ENCODE measurements at places on chromosomes 1 and 21. TPM values are rescaled to one million over a fixed set of nuclear protein-coding genes. Genes with fewer than 3 reads are reported as not detected.
A peak's percentile ranks its signal among the peaks of the same experiment; 100 is the strongest.

The TMEM50B gene
- 49.1 TPM for polyA plus RNA-seq

The TNNI3K gene
- polyA plus RNA-seq, result 0.84 TPM

The COL16A1 gene
- 101 TPM for polyA plus RNA-seq

The KRTAP21-2 gene
- polyA plus RNA-seq, result not detected

The C1orf185 gene
- not detected for polyA plus RNA-seq

The NR1I3 gene
- 0.59 TPM for polyA plus RNA-seq

The FNDC10 gene
- 2.1 TPM for polyA plus RNA-seq

The SERPINC1 gene
- polyA plus RNA-seq, result not detected

- DNase-seq, result no peak
Observed at GRCh38 chr1:200262326-200262965, 147.4 kb downstream of the ZNF281 start.

- DNase-seq, result no peak
Observed at GRCh38 chr21:32742396-32742795, 14.6 kb upstream of the SYNJ1 start.

- DNase-seq, result no peak
Observed at GRCh38 chr1:3601743-3602142, 9.6 kb downstream of the MEGF6 start.

DNA sequence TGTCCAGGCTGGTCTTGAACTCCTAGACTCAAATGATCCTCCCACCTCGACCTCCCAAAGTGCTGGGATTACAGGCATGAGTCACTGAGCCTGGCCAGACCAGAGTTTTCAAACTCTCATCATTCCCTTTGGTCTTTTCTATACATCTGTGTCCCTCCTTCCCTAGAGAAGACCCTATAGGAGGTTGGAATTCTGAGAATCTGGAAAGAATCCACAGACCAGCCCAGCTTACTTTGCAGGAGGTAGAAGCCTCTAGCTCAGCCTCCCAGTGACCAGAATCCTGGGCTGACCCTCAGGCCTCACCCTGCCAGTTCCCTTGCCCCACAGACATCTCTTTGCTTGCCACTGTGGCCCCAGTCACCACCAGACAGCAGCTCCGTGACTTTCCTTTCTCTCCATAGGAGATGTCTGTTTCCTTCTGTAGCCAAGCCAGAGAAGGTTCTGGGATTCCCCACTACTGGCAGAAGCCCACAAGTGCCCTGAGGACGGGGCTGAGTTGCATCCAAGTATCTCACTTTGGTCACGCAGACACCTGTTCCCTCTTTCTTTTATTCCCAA is 34.7 kb upstream of the KHDRBS1 start:
- DNase-seq, result no peak

- DNase-seq, result peak; percentile 69
Observed at GRCh38 chr1:21896652-21897532, 40.2 kb downstream of the HSPG2 start.

- DNase-seq, result no peak
Observed at GRCh38 chr1:154521695-154522094, 19.5 kb upstream of the SHE start.

DNA sequence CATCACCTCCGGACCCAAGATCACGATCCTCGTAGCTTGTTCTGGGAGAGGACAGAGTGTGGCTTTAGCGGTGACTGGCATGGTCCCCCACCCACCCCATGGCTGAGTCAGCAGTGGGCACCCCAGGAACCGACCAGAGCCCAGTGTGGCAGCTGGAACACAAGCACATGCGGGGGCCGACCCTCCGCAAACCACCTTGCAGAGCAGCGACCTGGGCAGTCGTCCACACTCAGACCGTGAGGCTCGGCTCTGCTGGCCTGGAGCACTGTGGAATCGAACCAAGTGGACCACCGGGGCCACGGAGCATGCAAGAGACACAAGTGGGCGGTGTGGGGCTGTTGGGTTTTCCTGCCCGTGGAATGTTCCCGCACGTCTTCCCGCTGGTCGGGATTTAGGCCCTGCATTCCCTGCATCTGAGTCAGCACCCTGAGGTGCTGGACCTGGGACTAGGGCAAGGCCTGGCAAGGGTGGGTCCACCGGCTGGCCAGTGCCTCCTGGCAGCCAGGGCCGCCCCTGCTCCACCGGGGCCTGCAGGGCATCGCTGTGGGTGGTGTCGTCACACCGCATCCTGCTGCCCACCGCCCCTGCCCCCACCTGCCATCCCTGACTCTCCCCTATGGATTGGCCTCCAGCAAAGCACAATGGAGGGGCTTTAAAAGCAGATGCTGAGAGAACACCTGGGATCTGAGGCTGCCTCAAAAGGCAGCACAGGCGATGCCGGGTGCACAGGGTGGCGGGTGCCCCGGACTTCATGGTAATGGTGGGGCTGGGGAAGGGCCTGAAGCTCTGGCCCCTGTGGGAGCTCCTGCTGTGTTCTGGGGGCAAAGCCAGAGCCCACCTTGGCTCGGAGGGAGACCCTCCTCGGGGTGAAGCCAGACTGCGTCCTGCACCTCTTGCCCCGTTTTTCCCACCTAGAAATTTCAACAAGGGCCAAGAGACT is 18.5 kb downstream of the MORN1 start:
- no peak for DNase-seq

- DNase-seq, result no peak
Observed at GRCh38 chr1:153769221-153769620, 6.0 kb upstream of the SLC27A3 start.

DNA sequence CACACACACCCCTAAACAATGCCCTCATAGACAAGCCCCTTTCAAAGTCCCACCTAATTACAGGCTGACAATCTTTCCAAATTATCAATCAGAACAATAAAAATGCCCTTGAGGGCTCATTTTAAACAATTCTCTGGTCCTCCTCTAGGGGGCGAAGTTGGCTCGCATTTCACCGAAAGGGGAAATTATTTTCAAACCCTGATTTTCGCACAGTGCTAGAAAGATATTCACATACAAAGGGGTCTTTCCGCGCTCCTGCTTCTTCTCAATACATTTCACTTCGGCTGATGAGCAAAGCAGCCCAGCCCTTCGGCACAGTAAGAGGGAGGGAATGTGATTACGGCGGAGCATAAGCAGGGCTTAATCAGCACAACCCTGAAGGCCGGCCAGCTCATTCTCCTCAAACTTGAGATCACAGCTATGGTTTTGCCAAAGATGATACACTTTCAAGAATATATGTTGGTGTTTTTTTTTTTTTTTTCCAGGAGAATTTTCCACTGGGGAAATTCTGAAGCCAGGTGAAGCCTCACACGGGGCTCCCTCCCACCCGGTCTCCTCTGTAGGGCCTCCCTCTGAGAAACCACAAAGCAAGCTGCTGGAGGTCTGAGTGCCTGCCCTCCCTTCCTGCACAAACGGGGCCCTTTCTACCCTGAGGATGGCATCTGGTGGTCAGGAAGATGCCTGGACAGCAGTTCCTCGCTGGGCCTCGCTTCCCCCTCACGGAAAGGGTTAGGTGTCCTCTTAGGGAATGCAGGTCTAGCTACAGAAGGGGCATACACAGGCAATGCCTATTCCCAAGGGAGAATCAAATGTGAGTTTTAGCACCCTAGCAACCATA is 66.9 kb downstream of the GNG12 start:
- peak; percentile 71 for DNase-seq

- DNase-seq, result no peak
Observed at GRCh38 chr1:78415165-78415564, 75.6 kb upstream of the PTGFR start.

DNA sequence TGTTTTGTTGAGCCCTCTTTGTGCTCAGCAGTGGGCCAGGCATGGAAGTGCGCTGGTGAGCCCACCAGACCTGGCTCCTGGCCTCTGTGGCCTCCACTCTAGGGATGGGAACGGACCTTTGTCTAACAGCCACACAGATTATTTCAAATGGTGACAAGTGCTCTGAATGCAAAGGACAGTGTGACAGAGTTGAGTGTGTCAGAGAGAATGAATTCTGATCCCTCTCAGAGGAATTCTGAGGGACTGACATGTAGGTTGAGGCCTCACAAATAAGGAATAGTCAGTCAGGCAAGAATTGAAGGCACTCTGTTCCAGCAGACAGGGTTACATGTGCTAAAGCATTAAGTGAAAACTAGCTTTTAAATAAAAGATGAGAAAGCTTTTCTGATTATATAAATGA is 11.3 kb upstream of the MAB21L3 start:
- DNase-seq, result no peak

DNA sequence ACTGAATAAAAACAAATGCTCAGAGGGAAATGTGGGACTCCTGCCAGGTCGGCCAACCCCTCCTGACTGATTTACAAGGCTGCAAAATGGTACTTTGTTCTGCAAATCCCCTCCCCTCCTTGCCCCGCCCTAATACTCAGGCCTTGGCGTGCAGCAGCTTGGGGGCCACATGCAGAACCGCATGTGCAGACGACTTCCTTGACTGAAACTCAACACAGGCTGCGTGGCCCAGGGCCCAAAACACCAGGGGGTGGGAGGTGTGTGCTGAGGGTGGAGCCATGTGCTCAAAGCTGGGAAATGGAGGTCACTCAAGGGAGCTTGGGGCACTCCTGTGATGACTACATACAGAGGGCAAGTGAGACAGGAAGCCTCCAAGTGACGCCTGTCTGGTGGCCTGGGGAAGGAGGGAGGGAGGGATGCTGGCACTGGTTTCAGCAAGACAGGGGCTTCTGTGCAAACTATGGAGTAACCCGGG is 87.2 kb downstream of the MRPL37 start:
- peak; percentile 56 for DNase-seq

GRCh38 chr1:213658457-213658856 is 329.3 kb upstream of the PROX1 start:
- DNase-seq, result no peak

GRCh38 chr1:48739091-48739490 is 37.6 kb downstream of the BEND5 start:
- DNase-seq, result no peak

DNA sequence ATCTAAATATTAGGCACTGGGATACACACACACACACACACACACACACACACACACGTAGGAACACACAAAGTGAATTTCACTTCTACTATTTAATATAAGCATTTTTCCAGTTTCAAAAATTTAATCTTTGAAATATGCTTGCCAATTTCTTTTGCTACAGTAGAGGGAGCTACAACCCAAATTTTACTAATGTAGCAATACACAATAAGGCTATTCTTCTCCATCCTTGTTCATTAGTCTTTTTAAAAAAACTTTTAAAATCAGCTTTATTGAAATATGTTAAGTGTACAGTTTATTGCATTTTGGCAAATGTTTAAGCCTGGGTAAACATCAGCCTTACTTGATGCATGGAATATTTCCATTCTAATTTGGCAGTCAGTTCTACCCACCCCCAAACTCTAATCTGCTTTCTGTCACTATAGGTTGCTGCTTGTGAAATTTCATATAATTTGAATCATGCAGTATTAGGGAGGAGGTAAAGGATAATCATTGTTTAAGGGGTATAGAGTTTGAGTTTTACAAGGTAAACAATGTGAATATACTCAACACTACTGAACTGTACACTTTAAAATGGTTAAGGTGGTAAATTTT is 93.0 kb upstream of the TENT5C start:
- peak; percentile 32 for DNase-seq

DNA sequence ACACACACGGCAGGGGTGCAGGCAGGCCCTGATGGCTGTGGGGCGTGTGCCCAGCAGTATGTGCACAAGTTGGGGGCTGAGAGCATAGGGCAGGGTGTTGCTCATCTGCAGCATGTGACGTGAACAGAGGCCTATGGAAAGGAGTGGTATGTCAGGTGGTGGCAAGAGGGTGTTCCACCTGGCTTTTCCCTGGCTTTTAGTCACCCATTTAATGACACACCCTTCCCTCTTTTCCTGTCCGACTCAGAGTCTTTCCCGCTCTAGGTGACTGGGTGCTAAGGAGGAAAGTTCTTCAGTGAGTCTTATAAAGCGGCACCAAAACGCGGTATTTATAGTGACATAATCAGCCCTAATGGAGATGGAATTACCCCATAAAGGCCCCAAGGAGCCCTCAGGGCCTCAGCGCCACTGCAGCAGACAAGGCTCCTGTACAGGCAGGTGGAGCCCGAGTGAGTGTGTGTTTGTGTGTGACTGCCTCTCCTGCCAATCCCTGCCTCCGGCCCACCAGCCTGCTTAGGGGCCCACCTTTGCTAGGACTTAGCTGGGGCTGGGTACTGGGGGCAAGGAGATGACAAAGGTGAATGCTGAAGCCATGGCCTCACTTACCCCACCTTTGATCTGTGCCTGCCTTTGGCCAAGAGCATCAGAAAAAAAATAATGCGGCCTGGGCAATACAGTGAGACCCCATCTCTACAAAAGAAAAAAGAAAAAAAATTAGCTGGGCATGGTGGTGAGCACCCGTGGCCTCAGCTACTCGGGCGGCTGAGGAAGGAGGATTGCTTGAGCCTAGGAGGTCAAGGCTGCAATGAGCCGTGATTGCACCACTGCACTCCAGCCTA is 3.3 kb upstream of the EPHA2 start:
- DNase-seq, result no peak

DNA sequence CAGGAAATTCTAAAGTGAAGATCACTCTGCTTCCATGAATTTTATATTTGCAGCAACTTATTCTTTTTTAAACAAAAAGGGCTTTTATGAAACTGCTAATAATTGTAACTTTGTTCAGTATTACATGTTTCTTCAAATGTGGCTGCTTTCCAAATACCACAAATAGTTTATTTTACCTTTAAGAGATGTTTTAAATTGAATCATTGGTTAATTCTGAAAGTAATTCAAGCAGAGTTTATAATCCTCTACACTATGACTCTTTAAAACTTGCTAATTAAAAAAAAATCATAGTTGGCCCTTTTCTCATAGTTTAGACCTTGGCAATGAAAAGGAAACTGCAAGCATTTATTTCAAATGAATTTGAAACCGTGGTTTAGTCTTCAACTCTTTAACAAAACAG is 59.6 kb downstream of the SDCCAG8 start:
- DNase-seq, result no peak

GRCh38 chr1:20849100-20849499 is 62.0 kb upstream of the HP1BP3 start:
- DNase-seq, result no peak

DNA sequence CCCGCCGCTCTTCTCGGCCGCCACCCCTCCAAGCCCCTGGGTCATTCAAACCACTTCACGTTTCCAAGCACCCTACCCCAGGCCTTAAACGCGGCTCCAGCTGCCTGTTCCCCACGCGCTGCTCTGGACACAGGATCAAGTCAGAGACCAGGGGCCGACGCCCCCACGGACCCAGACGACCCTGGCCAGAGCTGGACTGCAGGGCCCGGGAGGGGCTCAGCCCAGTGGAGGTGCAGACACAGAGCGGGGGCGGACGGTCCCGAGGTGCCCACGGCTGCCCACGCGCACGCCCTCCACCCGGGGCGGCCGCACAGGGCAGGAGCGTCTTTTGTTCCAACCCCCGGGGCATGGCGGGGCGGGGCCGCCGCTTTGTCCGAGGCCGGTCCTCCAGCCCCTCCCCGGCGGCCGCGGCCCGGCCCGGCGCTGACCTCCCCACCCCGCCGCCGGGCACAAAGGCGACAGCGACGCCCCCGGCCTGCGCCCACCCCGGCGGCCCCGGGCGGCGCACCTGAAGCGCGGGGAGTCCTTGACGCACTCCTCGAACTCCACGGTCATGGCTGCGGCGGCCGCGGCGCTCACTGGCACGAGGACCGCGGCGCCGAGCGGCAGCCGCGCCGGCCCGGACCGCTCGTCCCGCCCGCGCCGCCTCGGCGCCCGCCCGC is 338 bp downstream of the ACAP3 start:
- DNase-seq, result no peak

DNA sequence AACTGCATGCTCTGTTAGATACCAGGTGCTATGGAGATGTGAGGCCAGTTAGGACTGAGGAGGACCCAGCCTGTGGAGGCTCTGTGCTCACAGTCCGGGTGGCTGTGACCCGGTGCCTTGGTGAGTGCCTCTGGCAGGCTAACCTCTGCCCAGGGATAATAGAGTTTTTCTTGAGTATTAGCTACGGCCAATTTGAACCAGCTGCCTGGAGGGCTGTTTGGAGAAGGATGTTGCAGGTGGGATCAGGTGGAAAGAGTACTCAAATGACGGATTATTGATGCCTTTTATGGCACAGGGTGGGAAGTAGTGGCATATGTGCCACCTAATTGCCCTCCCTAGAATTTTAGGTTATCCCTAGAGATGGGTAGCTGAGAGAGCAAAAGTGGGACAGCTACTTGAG is 182.7 kb downstream of the GRIK3 start:
- DNase-seq, result no peak
